NCI-H2081 (cell line): ENCODE measurements at places on chromosomes 4 and X.

GRCh38 chr4:106424426-106424825 is 55.8 kb upstream of the GIMD1 start:
- no peak for DNase-seq

DNA sequence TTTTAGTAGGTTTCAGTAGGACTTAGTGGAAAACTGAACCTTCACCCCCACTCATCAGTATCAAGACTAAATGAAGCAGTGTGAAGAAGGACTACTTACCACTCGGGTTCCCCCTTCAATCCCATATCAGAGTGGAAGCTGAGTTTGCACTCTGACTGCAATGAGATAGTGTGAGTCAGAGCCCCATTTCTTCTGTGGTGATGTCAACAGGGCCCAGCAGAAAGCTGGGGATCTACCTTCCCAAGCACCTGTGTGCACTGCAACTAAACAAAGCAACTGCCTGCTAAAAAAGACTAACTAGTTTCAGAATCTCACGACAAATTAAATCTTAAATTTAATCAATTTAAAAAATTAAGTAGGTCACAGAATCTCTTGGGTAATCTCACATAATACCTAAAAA is 1837.0 kb upstream of the PCDH7 start:
- no peak for DNase-seq

GRCh38 chr4:71765821-71766383 is 18.0 kb downstream of the GC start:
- DNase-seq: no peak

DNA sequence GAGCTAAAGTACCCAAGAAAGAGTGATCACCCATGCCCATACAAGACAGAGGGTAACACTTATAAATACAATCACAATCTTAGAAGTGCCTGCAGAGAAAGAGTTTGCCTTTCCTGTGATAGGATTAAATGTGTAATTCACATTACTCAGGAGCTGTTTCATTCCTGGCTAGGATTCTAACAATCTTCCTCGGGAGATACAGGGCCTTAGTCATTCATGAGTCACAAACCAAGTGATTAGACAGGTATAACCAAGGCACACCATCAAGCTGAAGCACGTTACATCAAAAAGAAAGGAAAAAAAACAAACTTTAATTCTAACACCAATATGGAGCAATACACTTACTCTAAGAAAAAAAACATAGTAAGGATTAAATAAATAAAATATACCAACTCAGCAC is 14.9 kb downstream of the ABCG2 start:
- DNase-seq: no peak

DNA sequence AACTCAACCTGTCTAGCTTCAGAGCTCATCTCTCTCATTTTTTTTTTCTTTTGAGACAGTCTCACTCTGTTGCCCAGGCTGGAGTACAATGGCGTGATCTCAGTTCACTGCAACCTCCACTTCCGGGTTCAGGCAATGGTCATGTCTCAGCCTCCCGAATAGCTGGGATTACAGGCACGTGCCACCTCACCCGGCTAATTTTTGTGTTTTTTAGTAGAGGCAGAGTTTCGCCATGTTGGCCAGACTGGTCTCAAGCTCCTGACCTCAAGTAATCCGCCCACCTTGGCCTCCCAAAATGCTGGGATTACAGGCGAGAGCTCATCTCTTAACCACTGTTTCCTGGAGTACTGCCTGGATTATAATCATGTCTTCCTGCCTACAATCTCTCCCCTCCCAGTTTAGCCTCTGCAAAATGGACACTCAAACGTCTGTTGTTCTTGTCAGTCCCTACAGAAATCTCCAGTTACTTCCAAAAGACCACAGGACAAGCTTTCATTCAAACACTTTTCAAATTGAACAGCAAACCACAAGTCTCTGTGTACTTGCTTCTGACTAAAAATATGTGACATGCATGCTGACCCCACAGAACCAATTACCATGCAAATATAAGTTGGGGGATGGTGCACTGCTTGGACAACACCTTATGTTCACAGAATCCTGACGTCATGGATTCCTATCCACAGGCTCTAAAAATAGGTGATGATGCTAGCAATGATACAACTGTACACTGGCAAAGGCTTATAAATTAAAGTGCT is 137.2 kb downstream of the SH3KBP1 start:
- no peak for DNase-seq

GRCh38 chr4:8149664-8150063 is 8.9 kb downstream of the ABLIM2 start:
- no peak for DNase-seq

- DNase-seq: no peak
These were observed 58.6 kb upstream of the FAT1 start for GRCh38 chr4:186782302-186782701.

DNA sequence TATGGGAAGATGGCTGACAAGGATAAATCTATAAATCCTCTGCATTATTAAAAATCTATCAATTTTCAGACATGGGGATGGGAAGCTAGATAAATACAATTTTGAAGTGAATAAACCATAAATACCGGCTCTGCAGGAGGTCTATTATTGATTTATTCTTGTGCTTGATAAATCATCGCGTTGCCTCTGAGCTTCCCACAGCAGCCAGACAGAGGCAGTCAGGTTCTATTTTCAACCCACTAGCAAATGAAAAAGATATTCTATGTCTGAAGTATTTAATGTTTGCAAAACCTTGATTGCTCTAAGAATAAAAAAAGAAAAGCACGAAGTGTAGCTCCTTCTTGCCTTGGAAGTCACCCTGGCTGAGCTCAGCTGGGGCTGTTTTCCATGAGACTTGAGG is 216.2 kb downstream of the DHRSX start:
- no peak for DNase-seq
